ENCODE measurements at places on chromosomes 2 and 18.
A peak's percentile ranks its signal among the peaks of the same experiment; 100 is the strongest.

DNA sequence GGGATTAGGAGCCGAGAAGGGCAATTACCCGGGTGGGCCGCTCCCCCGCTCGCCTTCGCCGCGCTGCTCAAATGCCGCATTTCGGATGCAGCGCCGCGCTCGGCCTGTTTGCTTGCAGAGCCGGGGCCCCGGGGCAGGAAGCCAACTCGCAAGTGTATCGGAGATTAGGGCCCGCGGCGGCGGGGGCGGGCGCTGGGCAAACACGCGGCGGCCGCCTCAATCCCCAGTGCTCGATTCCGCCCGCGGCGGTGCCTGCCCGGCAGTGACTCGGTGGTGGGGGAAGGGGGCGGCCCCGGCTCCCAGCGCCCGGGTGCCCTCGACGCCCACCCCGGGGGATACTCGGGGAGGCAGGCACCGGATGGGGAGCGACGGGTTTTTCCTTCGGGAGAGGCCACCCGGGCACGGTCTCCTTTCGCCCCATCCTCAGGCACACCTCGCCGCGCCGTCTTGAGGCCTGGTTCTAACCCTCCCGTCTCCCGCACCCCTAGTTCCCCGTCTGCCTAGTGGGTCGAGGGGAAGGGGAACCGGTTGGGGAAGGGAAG lies 26.6 kb upstream of the NOTO start:
- peak; percentile 39 for DNase-seq

GRCh38 chr2:28287256-28287915 lies 105.3 kb upstream of the FOSL2 start:
- no peak for DNase-seq

DNA sequence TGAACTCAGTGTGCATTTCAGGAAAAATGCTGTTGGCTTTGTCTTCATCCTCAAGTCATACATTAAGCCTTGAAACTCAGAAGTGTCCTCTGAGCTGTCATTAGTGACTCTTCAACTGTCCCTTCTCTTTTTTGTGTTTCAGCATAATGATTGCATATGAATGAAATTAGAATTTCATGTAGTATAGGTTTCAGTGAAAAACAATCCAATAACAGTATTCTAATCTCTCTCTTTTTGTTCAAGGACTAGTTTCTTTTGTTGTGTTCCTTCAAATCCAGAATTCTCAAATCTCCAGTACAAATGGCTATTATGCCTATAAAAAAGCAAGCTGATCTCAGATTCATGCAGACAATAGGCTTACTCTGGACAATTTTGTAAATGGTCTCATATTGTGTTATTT lies 133.5 kb downstream of the QPCT start:
- DNase-seq = no peak

DNA sequence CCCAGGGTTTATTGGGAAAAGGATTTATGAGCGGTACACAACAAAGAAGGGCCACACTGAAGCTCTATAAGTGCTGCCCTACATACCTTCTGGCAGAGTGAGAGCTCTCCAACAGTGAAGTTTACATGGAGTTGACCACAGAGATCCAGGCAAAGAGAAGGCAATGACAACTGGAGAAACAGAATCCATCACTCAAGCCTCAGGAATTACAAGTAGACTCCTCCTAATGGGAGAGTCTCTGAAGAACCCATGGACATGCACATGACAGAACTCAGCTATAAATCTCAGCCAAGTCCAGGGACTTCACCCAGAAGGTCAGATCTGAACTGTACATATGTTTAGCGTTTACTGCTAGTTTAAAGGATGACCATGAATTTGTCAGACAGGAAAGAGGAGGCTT lies 164.7 kb downstream of the DNAH7 start:
- no peak for DNase-seq

- DNase-seq = no peak
Measured at GRCh38 chr2:226733189-226733858, 66.3 kb downstream of the IRS1 start.

Measured in breast epithelium (tissue), 4 donors.